ENCODE measurements at places on chromosomes 12 and 14.

DNA sequence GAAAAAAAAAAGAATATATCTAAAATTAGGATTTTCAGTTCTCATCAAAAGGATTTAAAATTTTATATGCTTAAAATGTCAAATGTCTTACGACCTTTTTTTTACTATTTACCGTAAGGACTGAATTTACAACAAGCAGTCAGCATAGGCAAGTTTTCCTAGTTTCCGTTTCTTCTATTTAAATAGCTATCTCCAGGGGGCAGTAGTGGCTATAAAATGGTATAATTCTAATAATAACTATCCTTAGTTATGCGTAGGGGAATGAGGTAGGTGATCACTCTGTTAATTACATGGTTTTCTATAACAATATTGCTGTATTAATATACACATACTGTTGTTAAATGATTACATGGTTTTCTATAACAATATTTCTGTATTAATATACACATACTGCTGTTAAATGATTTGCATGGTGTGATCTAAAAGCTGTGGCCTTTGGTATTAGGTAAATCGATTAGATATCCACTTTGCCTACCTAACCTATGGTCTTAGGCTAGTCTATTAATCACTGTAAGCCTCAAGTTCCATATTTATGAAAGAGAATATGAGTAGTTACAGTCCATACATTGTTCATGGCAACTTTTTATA is 217.7 kb upstream of the PDZRN4 start:
- DNase-seq, result no peak

GRCh38 chr14:32593290-32593942 is 264.3 kb downstream of the AKAP6 start:
- DNase-seq, result peak; percentile 81

- DNase-seq, result no peak
These were observed 42.7 kb downstream of the AEBP2 start for GRCh38 chr12:19482036-19482435.

DNA sequence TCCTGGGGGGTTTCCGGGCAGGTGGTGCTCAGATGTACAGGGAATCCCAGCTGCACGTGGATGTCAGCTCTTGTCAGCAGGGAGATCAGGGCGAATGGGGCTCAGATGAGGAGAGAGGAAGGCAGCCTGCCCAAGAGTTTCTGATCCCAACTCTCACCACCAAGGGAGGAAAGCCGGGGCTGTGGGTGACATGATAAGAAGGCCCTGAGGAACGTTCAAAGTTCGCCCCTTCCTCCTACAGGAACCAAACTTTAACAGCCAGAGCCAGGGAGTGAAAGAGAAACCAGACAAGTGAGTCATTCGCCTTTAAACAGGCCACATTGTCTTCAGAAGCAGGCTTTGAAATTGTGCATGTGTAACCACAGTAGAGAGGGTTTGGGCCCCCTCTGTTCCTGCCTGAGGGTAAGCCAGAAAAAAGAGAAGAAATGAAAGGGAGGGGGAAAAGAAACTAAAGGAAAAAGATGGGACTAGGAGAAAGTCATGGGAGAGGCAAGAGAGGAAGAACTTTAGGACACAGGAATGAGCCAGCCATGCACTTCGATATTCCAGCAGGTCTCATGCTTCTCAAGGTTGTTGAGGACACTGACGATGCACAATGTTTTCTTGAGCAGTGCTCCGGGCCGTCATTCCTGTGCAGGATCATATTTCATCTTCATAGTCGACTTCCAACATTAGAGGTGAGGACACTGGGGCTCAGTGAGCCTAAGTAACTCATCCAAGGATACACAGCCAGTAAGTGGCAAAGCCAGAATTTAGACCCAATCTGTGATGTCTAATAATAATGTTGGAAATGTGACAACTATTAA is 691.4 kb upstream of the TBX3 start:
- no peak for DNase-seq

GRCh38 chr12:96244826-96245225 is 50.7 kb downstream of the ELK3 start:
- no peak for DNase-seq

DNA sequence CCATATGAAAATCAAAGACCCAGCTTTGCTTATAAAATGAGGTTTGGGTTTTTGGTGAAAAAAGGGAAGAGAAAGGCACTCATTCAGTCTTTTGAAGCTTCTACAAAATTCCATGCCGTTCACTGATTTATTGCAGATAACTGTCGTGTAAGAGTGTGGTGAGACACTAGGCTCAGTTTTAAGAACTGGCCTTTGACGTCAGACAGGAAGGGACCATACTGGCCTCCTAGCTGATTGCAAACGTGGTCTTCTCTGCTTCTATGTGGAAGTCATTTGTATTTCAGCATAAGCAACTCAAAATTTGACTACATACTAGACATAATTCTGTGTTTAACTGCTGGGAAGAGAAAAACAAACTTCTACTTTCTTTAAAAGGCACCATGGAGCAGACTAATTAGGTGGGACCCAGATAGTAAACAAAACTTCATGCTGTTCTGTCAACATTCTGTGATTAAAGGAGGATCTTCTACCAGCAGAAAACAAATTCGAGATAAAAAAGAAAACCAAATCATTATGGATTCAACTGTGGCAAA is 168.7 kb downstream of the TTC7B start:
- DNase-seq, result no peak

DNA sequence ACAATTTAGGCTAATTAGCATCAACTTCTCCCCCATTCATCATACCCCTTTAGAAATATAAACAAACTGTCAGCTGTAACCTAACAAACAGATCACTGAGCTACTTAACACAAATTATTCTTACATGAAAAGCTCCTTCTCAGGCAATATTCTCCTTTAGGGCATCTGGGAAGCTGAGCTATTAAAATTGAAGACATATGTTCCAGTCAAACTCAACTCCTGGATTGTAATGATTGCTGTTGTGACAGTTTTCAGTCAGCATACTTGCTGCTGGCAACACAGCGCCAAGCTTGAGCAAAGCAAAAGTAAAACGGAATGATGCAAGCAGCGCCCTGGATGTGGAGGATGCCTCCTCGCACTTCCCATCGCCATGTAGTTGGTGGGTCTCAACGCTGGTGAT is 82.4 kb downstream of the SLC25A21 start:
- DNase-seq, result no peak

DNA sequence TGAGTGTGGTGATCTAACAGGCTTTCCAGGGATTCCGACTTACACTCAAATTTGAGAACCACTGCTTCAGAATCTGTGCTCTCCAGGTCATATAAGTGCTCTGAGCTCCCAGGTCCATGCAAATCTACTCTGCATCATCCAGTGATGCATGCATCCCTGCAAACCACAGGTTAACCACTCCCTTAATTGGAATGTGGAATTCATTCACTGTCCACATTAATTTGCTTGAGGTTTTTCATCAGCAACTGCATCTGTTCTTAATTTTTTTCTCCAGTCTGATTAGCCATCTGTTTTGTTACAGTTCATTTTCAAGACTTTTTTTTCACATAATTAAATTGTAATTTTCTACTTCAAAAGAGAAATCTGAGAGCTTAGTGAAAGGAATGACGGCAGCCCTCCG is 43.4 kb upstream of the RIN3 start:
- no peak for DNase-seq

DNA sequence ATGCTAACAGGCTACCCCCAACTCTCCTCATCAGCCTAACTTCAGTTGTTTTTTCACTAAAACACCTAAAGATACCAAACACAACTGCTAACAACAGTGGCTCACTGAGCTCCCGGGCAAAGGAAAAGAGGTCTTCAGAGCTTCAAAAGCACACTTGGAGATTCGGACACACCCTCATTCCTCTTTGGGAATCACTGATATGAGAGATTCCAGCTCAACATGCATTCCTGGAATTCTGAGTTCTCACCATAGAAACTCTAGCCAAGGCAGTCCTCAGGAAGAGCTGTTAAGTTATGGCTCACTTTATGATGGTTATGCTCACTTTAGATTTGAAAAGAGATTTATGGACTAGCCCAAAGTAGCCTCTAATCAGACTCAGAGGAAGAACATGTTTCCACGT is 40.1 kb downstream of the STXBP6 start:
- peak; percentile 13 for DNase-seq

DNA sequence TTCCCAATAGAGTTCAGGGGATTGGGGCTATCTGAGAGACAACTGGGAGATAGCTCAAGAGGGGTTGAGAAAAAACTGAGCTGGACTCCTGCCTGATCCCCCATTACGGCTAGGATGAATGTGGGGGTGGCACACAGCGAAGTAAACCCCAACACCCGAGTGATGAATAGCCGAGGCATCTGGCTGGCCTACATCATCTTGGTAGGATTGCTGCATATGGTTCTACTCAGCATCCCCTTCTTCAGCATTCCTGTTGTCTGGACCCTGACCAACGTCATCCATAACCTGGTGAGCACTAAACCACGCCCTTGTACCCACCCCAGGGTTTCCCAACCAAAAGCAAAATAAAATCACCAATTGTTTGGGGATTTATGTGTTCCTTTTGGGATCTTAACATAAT is 1.0 kb downstream of the ORMDL2 start:
- no peak for DNase-seq

GRCh38 chr12:122681814-122682213 is 21.3 kb downstream of the HCAR2 start:
- DNase-seq, result no peak

GRCh38 chr14:61433169-61433568 is 111.8 kb downstream of the PRKCH start:
- no peak for DNase-seq

DNA sequence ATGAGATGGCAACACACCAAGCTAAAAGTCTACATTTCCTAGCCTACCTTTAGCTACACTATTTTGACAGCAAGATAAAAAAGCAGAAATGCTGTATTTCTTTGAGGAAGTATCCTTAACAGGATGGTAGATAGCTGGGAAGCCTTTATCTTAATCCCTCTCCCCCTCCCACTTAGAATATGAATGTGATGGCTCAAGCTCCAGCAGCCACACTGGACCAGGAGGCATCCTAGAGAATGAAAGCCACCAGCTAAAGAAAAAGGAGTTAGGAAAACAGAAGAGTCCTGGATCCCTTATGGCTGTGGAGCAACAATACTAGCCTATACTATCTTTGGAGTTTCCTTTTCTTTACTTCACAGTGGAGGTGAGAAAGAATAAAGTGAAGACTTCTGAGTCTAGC is 15.1 kb downstream of the NAP1L1 start:
- DNase-seq, result no peak

- no peak for DNase-seq
These were observed 51.5 kb downstream of the EID3 start for GRCh38 chr12:104354868-104355570.

GRCh38 chr14:73739174-73739898 is 25.2 kb upstream of the PNMA1 start:
- peak; percentile 64 for DNase-seq

DNA sequence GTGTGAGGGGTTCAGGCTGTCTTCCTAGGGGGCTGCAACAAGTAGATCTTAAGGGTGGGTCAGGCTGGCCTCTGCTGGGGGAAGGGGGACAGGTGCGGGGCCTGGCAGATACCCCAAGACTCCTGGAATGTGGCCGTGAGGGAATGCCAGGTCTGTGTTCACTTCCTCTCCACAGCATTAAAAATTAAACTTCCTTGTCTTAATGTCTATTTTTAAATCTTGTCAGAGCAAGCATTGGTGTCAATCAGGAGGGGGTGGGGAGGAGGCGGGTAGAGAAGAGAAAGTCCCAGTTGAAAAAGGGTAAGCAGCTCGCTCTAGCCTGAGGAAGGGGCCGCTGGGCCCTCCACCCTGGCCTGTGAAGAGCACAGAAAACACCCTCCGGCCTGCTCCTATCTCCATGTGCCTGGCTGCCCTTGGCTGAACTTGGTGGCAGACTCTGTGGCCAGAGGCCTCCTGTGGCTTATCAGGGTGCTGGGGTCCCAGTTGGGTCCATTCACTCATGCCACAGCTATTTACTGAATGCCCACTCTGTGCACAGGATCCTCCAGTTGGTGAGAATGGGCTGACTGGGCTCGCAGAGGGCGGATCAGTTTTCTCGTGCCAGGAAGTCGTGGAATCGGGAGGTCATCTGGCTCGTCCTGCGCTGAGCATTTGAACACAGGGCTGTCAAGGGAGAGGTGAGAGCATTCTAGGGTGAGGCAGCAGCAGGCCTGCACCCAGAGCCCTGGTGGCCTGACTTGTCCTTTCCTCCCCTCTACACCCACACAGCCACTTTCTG is 128.8 kb downstream of the TSPAN9 start:
- no peak for DNase-seq

- DNase-seq, result no peak
These were observed 13.2 kb upstream of the MDM2 start for GRCh38 chr12:68794653-68795251.

GRCh38 chr12:108633534-108634248 is at the start of gene SELPLG:
TSS of gene SELPLG (minus strand) at chr12:108633894. CDS start at chr12:108624307, 9,587 bp downstream.
- no peak for DNase-seq

DNA sequence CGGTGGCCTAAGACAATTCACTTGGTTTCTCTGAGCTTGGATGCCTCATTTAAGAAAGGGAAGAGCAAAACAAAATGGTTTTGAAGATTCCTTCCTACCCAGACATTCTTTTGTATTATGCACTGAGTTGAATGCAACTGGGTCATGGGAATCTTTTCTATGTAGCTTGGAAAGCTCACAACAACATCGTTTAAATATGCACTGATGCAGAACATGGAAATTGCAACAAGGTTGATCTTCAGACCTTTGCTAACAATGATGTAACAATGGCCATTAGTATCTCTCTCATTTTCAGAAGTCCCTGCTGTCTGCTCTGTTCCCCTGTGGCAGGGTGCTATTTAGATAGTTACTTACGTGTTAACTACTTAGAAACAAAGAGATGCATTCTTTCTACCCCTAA is 30.1 kb upstream of the IGF1 start:
- DNase-seq, result no peak
